ENCODE measurements at places on chromosomes 7 and 10.

DNA sequence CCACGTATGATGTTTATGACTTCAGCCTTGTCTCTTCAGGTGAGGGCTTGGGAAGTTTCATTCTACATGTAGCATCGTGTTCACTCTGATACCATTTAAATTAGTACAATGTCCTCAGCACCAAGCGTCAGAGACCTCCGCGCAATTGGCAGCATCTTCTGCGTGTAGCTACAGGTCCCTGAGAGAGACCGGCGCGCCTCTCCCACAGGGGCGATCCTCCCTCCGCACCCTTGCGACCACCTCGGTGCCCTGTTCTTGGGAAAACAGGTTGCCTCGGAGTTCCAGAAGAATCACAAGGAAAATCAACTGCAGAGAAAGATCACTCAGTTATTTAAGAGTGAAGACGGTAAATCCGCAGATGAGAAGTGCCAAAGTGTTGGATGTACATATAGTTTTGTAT lies 206.2 kb downstream of the GATA3 start:
- no peak for DNase-seq

DNA sequence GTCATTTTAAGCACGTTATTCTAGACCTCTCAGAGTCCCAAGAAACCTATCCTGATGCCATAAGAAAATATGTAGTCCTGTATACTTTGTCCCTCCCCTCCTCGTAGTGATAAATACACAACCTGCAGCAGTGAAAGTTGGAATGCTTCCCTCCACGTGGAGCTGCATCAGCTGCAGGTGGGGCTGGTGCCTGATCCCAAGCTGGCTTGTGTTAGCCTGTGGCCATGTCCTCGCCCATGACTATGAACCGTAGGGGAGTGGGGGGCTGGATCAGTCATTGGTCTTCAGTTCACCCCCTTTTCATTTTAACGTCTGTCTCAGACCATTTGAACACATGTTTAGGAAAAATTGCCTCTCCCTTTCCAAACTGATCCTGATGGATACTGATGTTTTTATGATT lies 171.4 kb upstream of the HABP2 start:
- DNase-seq = no peak

- peak; percentile 78 for DNase-seq
These were observed 1.2 kb upstream of the ZMIZ1 start for GRCh38 chr10:79067241-79068202.

DNA sequence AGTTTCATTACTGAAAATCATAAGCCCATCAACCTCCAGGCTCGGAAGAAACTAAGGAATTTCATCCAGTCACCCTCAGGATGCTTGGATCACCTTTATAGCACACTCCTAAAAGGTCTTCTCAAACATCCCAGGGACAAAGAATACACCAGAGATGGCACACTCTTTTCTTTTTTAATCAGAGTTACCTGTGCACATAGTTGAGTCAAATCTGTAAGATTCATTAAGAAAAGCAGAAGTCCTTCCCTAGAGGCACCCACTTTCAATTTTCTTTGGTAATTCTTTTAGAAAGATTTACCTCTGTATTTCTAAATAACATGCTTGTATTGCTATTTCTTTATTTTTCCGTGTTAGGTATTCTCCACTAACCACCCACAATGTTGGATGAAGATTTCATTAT lies 50.6 kb upstream of the IL6 start:
- DNase-seq = no peak

GRCh38 chr10:97861097-97861750 lies 11.6 kb downstream of the GOLGA7B start:
- peak; percentile 89 for DNase-seq

GRCh38 chr7:135965602-135966001 lies 11.6 kb downstream of the MTPN start:
- DNase-seq = no peak

- no peak for DNase-seq
These were observed 62.7 kb upstream of the ZPBP start for GRCh38 chr7:50155755-50156154.

GRCh38 chr10:58412502-58412961 lies 27.3 kb downstream of the TFAM start:
- peak; percentile 79 for DNase-seq

DNA sequence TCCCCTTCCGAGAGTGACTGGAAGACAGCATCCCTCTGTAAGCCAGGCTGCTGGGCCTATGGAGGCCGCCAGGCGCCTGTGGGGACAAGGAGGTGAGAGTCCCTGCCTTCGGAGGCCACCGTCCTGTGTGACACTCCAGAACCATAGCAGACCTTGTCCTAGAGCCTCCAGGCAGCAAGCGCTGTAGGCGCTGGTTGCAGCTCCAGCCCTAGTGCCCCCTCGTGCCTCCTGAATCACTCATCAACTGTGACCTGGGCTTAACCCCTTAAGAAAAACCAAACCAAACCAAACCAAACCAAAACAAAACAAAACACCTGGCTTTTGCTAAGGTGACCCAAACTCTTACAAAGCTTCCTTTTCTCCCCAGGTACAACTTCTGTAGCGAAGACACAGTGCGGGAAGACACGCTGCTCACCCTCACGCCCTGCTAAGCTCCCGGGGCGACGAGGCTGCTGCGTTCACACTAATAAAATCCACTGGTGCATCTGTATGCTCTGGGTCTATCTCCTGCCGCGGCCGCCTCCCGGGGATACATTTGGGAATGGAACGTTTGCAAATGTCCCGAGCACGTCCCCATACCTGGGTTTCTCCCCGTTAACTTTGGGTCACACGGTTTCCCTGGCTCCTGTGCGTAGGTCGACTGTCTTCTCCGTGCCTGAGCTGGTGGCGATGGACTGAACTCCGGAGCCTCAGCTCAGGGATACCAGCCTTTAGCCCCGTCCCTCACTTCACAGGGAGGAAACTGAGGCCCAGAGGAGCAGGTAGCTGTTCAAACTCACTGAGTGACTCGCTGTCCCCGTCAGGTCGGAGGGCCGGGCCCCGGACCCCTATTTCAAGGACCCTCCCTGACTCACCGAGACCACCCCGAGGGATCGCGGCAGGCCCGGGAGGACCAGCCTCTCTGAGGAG lies 11.8 kb upstream of the PNLIPRP2 start:
- DNase-seq = no peak

DNA sequence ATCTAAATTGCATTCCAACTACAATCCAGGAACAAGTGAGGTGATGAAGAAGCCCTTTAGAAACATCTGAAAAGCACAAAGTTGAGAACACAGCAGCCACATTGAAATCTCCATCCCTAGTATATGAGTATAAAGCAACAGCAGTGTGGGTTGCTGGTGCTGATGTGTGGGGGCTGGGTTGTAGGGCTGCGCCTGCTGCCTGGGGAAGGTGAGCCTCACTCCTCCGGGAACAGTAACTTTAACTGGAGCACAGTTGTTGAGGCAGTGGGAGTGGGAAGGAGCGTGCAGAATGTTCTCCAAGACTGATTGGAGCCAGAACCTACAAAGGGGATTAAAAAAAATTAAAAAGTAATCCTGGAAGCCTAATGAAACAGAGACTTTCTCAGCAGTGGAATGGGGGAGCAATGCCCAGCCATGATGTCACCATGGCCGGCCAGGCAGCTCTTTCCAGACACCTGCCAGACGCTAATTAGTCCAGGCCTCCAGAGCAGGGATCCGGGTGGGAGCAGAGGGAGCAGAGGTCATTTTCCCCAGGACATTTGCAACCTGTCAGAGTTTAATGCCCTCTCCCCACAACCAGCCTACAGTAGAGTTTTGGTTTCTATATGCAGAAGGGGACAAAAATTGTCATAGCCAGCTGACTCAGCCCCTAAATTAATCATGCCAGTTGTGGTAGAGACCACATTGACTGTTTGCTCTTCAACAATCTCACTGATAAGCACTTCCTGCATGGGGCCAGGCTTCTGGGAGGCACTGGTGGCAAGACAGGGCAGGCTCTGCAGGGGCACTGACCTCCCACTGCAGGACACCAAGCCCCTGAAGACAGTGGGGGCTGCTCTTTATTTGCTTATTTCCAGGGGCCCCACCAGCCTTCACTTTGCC lies 133.0 kb upstream of the ZNF32 start:
- no peak for DNase-seq

- DNase-seq = no peak
These were observed 101.8 kb downstream of the IQUB start for GRCh38 chr7:123432601-123433000.

- DNase-seq = peak; percentile 75
These were observed 3.6 kb downstream of the PLAC9 start for GRCh38 chr10:80136134-80136571.

- DNase-seq = no peak
These were observed 36.6 kb downstream of the SBDS start for GRCh38 chr7:66958538-66959350.

DNA sequence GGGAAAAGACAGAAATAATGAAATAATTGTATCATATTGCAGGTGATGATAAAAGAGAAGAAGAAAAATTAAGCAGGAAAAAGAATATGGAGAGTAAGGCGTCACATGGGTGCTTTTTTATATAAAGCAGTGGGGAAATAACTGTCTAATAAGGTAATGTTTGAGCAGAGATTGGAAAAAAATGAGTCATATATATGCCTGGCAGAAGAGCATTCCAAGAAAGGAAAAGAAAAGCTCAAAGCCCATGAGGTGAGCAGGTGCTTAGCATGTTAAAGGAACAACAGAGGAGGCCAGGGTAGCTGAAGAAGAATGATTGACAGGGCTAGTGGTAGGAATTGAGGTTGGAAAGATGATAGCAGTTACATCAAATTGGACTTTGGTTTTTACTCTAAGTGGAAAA lies 739.5 kb downstream of the SORCS1 start:
- DNase-seq = no peak

DNA sequence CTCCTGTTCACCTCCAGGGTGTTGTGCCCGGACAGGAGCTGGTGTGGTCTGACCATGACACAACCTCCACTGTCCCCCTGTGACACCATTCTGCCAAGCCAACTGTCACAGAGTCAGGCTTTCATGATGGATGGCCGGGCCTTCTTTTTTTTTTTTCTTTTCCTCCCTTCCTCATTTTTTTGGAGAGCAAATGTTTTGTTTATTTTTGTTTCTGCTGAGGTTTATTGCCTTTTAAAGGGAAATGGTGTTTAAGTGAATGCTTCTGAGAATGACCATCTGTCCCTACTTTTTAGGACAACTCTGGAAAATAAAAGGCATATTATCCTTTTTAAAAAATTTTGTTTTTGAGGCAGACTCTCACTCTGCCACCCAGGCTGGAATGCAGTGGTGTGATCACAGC lies 115.1 kb upstream of the NPS start:
- no peak for DNase-seq

DNA sequence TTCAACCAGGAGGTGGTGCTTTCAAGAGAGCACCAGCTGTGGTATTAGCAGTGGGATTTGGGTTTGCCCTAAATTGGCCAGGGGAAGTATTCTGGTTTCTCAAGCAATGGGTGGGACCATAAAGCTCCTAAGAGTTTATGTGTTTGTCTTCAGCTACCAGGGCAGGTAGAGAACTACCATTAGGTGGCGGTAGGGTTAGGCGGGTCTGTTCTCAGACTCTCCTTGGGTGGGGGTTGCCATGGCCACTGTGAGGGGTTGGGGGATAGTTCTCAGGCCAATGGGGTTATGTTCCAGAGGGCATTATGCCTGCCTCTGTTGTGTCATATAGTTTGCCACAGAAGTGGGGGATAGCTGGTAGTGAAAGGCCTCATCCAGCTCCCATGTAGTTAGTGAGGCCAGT lies 47.7 kb upstream of the BICC1 start:
- DNase-seq = no peak
